ENCODE measurements at places on chromosomes 1 and 21.

DNA sequence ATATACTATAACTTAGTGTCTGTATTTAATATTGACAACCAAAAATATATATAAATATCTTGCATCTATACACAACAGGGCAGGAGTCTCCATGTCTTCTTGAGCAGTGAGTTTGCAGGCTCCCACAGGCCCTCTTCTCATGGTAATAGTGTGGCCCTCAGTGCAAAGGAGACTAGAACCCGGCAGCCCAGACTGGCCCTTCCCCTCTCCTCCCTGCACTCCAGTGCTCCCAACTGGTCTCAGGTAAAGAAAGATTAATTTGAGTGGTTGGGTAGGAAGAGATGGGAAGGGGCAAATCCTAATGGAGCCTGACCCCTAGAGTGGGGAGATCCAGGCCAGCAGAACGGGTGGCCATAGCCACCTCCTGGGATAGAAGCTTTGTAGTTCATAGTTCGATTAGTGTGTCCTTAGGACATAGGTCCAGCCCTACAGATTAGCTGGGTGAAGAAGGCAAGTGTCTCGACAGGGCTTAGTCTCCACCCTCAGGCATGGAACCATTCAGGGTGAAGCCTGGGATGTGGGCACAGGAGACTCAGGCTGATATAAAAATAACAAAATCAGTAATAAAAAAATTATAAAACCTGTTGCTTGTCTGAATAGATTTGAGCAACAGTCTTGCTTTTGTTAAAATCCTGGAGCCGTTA is 32.3 kb downstream of the SLC2A1 start:
- no peak for DNase-seq

- no peak for DNase-seq
Measured at GRCh38 chr1:19960591-19960990, 18.8 kb downstream of the PLA2G2A start.

GRCh38 chr1:9472386-9473031 is 66.8 kb upstream of the SLC25A33 start:
- DNase-seq = no peak

DNA sequence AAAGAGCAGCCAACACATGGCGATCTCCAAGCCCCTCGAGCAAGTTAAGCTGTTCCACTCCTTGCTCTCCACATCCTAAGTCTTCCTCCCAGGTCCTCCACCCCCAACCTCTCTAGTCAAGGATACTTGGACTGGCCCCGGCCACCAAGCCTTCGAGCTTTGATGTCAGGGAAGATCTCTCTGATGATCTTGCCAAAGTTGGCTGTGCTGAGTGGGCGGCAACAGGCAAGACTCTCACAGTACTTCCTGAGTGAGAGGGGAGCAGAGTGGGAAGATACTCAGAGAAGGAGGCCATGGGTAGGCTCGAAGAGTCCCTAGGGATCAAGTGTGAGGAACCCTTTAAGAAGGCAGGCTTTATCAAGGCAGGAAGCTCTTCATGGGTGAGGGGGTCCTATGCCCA is 2.8 kb downstream of the RFX5 start:
- no peak for DNase-seq

- no peak for DNase-seq
Measured at GRCh38 chr1:23899070-23899469, 14.1 kb downstream of the CNR2 start.

- no peak for DNase-seq
Measured at GRCh38 chr1:86948212-86948611, 33.8 kb downstream of the HS2ST1 start.

DNA sequence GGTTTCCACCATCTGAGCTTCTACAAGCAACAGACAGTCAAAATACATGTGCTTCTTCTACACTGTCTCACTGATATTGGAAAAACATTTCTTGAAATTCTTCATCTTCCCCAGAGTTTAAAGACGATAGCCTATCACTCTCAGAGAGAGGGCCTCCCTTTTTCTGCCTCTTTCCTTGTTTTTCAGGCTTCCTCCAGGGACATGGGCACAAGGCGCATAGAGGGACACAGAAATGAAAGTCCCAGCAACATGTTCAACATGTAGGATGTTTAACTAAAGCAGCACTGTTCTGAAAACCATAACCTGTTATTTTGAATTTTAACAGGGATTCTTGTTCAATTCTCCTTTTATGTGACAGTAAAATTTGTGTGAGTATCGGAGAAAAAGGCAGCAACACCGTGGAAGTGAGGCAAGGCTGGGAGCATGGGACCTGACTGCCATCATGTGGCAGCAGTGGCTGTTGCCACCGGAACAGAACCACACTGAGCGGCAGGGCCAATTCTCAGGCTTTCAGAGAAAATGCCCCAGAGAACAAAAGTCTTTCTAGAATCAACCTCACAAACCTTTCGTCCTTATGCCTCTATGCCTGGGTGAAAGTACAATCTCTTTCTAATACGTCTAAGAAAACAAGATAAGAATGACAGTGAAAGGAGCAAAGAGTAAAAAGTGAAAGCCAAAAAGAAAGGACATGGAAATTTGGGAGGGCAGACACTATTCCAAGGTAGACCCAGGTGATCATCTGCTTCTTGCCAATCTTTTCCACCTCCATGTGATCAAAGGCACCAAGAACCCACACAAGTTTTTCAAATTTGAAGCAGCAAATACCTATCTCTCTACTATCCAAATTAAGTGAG is 54.5 kb downstream of the PCNX2 start:
- no peak for DNase-seq

- DNase-seq = no peak
Measured at GRCh38 chr1:98018074-98018473, 97.2 kb upstream of the DPYD start.

DNA sequence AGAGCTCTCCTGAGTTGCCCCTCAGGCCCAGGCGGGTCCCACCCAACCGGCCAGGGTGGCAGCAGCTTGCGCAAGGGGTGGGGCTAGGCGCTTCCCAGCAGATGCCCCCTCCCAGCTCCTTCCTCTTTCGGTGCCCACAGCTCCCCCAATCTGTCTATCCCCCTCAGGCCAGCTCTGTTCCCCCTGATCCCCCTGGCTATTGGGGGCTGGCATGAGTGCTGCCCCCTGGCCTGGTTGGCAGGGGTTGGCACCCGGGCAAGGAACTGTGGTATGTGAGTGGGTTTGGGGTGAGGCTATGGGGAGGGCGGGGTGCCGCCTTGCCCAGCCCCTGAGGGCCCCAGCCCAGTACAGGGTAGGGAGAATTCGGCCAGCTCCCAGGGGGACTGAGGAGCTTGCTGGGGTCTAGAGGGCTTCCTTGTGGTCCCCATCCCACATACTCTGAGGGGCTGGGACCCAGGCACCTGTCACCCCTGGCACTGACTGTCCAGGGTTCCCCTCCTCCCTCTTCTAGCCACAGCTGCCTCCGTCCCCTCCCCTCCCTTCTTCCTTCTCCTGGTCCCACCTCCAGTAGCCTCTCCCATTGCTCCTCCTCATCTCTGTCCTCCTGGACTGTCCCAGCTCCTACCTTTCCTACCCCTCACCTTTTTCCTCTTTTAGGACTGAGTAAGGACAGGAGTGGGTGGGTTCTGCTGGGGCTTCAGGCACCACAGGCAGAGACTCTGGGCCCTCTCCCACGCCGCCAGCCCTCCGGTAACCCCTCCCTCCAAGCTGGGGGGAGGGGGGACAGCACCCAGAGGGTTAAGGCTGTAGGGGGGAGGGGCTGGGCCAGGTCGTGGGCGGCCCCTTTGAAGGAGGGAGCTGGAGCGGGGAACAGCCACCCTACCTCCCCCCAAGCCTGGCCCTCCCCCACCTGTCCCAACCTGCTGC is 5.7 kb downstream of the ZBTB7B start:
- DNase-seq = no peak

DNA sequence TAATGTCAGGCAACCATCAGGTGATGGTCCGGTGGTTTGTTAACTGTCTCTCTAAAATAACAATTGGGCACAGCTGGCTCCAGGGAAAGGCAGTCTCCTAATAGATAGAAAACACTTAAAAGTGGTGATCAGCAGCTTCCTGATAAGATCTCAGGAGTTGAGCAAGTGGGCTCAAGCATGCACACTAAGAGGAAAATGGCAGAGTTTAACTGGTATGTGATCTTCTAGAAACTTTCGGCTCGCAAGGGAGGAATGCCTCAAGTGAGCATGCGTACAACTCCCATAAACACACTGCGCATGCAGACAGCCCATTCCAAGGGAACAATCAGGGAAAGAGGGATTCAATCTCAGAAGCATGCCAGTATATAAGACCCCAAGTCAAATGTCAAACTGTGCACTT is 52.2 kb upstream of the VTCN1 start:
- no peak for DNase-seq

DNA sequence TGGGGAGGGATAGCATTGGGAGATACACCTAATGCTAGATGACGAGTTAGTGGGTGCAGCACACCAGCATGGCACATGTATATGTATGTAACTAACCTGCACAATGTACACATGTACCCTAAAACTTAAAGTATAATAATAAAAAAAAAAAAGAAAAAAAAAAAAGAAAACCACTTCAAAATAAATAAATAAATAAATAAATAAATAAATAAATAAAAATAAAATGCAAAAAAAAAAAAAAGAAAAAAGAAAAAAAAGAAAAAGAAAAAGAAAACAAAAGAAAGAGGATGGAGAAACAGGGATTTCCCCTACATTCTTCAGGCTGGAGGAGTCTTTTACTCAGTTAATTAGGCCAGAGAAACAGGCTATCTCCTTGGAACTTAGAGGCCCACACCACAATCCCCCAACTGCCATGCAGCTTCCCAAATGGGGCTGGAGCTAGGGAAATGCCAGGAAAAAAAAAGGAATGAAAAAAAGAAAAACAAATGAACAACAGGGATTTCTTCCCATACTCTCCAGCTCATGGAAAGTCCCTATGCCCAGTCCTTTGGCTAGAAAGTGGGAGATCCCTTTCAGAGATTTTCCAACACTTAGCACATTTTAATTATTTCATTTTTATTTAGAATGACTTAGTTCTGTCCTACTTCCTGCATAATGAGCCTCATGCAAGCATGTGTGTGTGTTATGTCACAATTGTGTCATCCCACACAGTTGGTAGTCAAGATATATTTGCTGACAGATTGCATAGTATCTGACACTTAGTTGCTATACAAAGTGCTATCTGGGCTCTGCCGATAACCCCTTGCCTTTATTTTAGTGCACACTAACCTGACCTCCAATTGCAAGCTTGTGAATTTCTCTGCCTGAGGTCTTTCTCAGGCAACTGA is 486.4 kb downstream of the PLPP3 start:
- no peak for DNase-seq

GRCh38 chr1:21622466-21623315 is 46.5 kb downstream of the RAP1GAP start:
- DNase-seq = no peak

- no peak for DNase-seq
Measured at GRCh38 chr1:159931795-159932173, 6.5 kb upstream of the TAGLN2 start.

DNA sequence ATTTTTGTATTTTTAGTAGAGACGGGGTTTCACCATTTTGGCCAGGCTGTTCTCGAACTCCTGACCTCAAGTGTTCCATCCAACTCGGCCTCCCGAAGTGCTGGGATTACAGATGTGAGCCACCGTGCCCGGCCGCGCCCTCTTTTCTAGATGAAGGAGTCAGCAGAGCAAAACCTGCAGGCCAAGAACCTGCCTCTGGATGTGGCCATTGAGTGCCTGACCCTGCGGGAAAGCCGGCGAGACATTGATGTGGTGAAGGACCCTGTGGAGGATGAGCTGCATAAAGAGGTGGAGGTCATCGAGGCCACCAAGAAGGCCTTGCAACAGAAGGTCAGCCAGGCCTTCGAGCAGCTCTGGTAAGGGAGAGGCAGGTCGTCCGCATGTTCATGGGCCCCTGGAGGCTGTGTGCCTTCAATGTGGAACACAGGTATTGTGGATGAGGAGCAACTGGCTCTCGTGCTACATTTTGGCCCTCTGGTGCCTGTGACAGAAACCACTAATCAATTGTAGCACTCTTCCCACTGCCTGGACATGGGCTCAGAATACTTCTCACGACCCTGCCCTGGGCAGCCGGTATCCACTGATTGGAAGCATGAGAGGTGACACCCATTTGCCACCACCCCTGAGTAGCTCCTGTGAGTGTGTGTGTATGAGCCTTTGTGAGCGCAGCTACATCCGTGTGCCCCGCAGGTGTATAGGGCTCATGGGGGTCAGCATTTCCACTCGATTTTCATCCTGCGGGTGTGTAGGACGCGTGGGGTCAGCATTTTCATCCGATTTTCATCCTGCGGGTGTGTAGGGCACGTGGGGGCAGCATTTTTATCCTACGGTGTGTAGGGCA is 2.0 kb downstream of the TEKT2 start:
- DNase-seq = no peak

- no peak for DNase-seq
Measured at GRCh38 chr1:245225322-245226202, 70.8 kb downstream of the KIF26B start.

DNA sequence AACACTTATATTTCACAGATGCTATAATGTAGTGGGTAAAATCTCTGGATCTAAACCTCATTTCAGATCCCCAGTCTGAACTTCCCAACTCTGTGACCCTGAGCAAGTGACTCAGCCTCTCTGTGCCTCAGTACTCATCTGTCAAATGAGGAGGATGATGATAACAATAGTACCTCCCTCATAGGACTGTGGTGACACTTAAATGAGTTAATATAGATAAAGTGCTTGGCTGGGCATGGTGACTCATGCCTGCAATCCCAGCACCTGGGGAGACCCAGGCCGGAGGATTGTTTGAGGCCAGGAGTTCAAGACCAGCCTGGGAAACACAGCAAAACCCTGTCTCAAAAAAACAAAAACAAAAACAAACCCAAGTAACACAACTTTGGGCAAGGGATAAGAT is 4.7 kb upstream of the ECE1 start:
- DNase-seq = peak; percentile 67

GRCh38 chr1:33327587-33328325 is 6.9 kb upstream of the A3GALT2 start:
- DNase-seq = peak; percentile 15

DNA sequence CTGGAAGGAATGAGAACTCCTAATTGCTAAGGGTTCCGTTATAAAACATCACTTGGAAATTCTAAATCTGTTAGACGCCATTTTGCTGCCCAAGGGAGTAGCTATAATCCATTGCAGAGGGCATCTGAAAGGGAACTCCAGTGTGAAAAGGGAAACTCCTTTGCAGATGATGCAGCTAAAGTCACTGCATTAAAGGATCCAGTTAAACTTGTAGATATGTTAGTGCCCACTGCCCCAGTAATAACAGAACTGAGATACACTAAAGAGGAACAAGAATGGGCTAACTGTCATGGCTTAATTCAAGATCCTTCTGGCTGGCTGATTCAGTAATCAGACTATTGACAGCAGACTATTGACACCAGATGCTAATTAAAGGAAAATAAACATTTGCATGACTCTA is 81.8 kb upstream of the KIAA0040 start:
- no peak for DNase-seq

- peak; percentile 99 for DNase-seq
Measured at GRCh38 chr1:241519308-241520079, at the start of gene FH. FH (minus strand) TSS chr1:241519755; CDS start chr1:241519722, 33 bp downstream.

- DNase-seq = no peak
Measured at GRCh38 chr1:80523861-80524260, 1276.9 kb upstream of the ADGRL2 start.

DNA sequence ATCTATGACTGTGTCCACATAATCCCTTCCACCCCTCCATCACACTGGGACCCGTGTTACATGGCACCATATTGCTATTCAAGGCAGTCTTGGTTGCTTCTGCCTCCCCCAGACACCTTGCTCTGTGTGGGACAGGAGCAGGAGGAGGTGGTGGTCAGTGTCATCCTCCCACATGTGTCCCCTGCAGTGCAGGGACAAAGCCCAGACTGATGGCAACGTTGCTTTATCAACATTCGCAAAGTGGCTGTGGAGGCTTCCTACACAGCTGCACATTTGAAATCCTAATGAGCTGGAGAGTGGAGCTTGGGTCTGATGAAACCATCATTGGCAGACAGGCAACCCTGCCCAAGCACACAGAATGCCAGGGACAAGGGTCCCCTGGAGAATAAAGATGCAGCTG is 26.2 kb downstream of the TRIM67 start:
- DNase-seq = no peak
